ENCODE measurements at places on chromosomes 5 and 9.

- no peak for DNase-seq
Observed at GRCh38 chr9:94912700-94913249, 186.3 kb downstream of the AOPEP start.

DNA sequence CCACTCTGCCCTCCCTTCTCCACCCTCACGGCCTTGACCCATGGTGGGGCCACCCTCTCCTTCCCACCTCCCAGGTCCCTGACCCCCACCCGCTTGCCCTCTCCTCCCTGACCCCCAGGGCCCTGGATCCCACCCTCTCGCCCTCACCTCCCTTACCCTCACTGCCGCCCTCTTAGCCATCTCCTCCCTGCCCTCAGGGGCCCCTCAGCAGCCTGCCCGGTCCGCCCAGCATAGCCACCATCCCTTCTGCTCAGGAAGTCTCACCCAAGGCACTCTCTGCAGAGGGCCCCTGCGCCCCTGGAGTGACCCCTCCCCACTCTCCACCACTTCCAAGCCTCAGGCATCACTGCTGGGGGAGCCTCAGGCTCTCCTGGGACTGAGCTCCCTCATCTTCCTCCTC is 66.3 kb downstream of the MRPL36 start:
- no peak for DNase-seq

GRCh38 chr5:102223542-102224477 is 72.3 kb downstream of the SLCO4C1 start:
- no peak for DNase-seq

GRCh38 chr5:109469896-109470662 is 60.3 kb upstream of the PJA2 start:
- DNase-seq = no peak

DNA sequence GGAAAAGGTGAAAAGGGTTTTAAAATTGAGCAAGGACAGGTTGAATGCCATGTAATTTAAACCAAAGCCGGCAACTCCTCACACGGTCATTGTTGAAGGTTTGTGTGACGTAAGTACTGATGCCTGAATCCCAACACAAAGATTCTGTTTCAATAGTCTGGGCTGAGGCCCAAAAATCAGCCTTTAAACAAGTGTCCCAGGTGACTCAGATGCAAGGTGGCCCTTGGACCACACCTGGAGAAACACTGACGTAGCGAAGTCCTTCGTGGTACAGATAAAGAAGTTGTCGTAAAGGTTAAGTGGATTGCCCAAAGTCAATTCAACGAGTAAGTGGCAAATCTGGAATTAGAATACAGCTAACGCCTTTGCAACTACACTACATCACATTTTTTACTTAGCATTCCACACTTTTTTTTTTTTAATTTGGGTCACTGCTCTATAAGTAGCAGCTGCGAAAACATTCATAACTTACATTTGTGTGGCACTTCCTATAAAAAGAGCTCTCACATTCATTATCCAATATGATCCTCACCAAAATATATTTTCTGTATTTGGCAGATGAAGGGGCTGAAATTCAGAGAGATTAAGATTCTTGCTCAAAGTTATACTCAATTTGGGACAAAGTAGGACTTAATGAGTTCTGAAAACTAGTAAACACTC is 111.3 kb downstream of the LPAR1 start:
- no peak for DNase-seq

GRCh38 chr5:12242950-12243888 is 339.0 kb upstream of the CTNND2 start:
- DNase-seq = no peak

- DNase-seq = peak; percentile 17
Observed at GRCh38 chr5:170603578-170604565, 100.1 kb downstream of the KCNIP1 start.

DNA sequence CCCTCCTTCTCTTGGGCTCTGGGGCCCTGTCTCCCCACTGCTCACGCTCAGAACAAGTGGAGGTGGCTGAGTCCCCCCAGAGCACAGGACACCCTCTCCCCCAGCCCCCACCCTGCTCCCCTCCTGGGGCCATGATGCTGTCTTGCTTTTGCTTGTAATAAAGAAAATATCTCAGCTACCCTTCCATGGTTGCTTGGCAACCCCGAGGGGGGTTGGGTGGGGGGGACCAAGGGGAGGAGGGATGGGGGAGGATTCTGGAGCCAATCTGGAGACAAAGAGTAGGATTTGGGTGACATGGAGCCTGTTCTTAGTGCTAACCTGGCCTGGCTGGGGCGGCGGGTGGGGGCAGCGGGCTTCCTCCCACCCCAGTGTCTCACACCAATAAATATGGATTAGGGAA is 16.1 kb upstream of the CERCAM start:
- no peak for DNase-seq

- DNase-seq = peak; percentile 30
Observed at GRCh38 chr5:128213340-128213739, 129.8 kb downstream of the SLC12A2 start.

DNA sequence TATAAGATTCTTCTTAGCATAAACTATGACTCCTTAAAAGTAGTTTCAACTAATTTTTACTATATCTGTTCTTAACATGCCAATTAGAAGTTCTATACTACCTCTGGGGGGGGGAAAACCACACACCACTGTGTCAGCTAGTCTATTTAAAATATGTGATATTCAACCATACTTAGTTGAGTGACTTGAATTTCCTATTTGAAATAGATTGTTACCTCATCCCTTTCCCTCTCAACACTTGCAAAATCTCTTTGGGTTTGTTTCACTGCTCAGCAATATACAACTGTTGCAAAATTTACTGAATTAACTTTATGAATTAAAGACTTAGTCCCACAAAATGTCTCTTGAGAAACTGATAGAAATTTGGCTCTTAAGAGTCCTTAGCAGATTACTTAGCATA is 151.1 kb upstream of the POU5F2 start:
- DNase-seq = no peak

DNA sequence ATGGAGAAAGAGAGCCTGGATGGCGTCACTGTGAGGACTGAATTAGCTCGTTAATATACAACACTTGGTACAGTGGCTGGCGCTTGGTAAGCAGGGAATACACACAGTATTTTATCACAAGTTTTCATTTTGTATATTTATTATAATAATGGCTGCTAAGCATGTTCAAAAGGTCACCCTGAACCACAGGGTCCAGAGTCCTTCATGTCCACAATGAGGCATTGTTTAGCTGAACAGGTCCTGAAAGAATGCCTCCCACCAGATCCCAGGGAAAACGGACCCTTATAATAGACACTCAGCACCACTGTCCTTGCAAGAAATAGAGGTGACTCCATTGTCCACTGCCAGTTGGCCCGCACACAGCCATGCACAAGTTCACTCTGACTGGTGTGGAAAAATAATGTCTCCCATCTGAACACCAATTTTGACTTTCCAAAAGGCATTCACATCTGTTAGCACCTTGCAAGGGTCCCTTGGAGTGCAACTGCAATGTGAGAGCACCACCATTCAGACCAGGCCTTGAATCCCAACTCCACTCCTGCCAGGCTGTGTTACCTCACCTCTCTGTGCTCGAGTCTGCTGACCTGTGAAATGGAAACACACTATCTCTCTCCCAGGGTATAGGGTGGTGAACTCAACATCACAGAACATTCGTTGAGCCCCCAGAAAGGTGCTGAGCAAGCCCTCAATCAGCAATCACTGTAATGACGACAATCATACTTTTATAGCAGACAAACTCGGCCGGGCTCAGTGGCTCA is 3.9 kb downstream of the VDAC1 start:
- DNase-seq = no peak

DNA sequence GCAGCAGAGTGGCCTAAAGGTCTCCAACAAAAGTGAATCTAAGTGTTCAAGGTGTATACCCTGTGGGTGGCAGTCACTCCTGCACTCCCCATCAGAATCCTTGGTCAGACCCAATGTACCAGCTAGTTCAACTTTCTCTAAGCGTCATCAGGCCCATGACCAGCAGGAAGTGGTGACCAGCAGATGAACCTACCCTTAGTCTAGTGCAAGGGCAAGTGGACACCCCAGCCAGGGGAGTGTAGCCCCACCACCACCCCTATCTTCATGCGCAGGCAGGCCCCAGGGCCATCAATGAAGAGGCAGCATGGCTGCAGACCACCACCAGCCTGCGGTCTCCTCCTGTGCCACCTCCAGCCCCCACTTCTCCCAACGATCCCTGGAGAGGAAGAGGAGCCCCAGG is 213.1 kb downstream of the AGTPBP1 start:
- DNase-seq = no peak

- no peak for DNase-seq
Observed at GRCh38 chr9:123089040-123089439, 55.6 kb downstream of the GPR21 start.

DNA sequence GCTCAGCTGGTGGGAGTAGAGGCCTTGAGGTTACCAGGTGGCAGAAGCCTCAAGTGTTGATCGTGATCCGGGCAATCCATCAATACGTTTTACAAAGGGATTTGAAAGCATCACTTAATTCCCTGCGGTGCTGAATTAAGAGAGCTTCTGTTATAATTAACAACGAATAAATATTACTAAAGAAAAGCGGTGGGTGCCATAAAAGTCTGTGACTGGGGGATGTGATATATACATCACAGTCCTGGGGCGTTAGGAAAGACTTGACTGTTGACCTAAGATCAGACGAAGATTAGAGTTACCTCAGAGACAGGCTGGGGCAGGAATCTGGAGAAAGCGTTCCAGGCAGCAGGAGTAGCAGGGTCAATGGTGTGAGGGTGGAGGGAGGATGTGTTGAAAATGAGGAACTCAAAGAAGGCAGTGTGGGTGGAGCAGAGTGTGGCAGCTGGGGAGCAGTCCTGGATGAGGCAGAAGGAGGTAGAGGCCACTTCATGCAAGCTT is 6.7 kb upstream of the C5orf63 start:
- DNase-seq = no peak

- DNase-seq = no peak
Observed at GRCh38 chr5:169670769-169671525, 33.9 kb downstream of the DOCK2 start.

GRCh38 chr5:61262080-61262479 is 70.0 kb upstream of the ZSWIM6 start:
- no peak for DNase-seq

DNA sequence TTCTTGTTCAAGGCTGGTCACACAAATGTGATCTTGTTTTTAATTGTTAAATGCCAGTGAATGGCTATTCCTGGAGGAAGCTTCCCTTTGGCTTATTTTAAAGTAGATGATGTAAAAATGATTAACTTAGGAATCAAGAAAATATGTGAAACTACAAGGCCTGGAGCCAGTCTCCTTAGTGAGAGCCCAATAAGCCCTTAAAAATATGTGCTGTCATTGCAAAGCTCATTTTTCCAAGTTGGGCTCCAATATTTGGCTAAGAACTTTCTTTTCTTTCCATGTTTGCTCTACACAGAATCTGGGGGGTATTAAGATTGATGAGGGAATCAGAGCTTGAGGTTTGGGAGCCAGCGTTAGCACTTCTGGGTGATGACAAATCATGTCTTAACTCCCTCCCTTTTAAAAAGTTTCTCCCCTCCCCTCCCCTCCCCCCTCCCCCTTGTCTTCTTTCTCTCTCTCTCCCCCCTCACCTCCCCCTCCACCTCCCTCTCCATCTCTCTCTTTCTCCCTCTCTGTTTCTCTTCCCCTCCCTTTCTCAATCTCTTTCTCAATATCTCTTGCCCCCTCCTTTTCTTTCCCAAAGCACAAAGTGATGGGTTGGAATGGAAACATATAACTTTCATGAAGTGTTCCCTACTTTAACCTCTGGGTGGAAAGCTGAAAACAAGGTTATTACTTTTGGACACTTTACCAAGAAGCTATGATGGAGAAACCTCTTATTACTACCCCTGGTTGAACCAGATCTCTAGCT is 86.0 kb downstream of the FBXL7 start:
- DNase-seq = no peak

DNA sequence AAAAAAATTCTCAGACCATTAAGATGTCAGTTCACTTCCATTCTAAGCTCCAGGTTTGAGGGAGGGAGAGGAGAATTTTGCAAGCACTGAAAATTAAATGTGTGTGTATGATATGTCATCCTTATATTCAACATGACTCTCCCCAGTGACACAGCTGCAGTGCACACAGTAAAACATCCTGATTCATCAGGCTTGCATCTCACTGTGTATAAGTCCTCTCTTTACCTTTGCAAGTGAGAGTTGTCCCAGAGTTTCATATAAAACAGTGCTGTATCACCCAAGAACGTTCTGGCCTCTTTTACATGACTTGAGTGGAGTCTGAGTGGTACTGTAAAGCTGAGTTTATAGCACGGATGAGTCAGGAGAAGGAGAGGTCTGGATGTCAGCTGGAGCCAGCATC is 50.0 kb downstream of the DMRT2 start:
- no peak for DNase-seq

- no peak for DNase-seq
Observed at GRCh38 chr5:116446356-116447005, 128.1 kb downstream of the SEMA6A start.

DNA sequence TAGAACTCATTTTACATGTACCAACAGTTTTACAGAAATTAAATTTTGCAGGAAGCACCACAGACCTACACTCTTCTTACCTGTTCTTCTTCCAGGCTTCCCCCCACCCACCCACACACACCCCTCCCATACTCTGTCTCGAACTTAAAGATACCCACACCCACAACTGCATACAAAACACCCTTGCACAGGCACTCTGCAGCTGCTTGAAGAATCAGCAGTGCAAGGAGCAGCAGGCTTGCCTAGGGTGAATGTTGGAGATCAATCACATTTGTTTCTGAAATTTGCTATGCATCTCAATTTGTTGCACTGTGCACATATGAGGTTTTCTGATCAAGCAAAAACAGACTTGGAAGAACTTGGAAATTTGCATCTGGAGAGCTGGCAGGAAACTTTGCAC is 77.5 kb upstream of the TGFBR1 start:
- DNase-seq = no peak

GRCh38 chr9:136799079-136799853 is 3.1 kb downstream of the CCDC183 start:
- DNase-seq = no peak

DNA sequence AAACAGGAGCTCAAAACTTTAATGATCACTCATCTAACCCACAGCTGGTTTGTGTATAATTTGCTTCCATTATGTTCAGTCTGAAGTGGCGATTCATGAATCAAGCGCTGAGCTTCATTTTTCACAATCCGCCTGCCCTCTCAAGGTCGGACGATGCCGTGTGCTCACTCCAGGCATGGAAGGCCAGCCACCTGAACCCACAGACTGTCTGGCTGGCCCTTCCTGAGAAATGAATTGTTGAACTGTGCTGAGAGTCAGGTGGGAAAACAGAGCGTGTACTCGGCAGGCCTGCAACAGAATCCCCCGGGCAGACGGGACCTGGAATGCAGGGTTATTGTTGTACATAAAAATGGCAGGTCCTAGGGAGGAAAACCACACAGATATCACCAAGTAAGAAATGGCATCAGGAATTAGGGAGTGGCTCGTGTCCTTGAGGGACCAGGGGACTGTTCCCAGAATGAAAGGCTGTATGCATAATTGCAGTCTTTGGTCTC is 375.7 kb downstream of the IRX2 start:
- no peak for DNase-seq

DNA sequence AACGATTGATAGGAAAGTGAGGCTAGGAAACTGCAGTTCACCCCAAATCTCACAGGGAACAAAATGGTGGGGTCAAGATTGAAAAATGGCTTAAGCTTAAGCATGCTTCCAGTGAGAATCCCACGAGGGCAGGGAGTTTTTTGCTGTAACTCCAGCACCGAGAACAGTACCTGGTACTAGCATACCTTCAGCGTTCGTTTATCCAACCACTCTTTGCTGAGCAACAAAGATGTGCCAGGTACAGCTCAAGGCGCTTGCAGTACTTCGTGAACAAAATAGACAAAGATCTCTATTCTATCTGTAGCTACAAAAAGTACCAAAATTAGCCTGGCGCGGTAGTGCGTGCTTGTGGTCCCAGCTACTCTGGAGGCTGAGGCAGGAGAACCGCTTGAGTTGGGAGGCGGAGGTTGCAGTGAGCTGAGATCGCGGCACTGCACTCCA is 778 bp upstream of the PPP6C start:
- DNase-seq = no peak
